ENCODE measurements at places on chromosomes 12 and 14.

DNA sequence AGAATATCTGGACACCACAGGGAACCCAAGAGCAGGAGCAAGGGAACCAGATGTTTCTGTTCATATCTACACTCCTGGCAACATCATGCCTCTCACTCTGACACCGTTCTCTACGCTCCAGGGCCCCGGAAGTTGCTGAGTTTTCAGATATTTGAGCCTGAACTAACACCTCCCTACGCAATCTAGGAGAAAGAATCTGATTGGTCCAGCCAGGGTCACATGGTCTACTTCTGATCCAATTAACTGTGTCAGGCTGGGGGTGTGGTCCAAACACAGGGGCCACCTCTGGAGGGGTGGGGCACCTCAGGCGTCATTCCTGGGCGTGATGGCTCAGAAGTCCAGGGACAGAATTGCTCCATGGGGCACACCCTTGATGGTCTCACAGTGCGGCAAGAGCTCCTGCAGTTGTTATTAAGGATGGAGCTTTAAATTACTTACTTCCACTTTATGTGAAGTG is 165.5 kb downstream of the PTPN11 start:
- no peak for DNase-seq

DNA sequence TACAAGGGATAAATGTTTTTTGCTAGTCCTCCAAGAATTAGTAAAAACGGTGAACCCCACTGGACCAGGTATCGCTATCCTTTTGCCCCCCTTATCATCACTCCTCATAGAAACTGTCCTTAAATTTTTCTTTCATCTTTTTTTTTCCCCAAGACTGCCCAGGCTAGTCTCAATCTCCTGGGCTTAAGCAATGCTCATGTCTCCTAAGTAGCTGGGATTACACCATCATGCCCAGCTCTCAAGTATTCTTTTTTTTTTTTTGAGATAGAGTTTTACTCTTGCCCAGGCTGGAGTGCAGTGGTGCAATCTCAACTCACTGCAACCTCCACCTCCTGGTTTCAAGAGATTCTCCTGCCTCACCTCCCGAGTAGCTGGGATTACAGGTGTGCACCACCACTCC is 9.7 kb downstream of the IRF2BPL start:
- no peak for DNase-seq

DNA sequence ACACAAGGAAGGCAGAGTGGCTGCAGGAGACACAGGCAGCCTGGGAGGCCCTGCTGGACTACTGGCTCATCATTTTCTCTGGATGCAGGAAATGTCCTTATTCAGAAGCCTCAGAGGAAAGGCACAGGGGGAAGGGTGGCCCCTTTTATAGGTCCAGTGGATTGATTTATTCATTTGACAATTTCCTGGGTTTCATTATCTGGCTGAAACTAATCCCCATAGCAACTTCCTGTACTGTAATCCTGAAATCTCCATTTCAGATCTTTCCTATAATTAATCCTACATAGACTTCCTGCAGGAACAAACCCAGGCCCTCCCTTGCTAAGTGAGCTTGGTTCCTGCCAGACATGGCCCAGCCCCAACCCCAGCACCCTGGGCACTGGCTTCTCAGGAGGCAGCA is 23.0 kb downstream of the KRT76 start:
- DNase-seq, result no peak

DNA sequence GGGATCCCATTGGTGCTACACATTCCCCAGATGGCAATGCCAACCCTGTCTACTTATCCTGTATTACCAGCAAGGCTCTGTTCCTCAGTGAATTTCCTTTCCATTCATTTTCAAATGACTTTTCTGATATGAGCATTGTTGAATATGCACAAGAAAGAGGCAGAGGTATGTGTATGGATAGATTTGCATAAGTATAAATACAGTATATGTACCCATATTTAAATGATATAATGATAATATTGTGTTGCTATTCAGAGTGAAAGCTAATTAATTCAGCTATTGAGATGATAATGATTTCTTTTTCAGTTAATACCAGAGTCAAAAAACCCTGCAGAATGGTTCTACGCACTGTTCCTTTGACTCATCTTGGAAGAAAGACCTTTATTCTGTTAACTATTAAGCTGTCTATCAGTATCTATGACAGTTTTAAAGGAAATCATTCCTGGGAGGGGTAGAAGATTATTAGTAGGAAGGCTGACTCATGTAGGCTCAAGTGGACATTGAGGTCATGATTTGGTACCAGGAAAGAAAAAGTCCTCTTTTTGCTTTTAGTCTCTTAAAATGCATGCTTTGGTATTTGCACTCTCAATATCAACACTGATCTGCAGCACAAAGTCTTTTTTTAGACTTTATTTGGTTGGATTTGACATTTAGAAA is 44.9 kb upstream of the GAS2L3 start:
- DNase-seq, result no peak

GRCh38 chr12:100789146-100789545 is 5.4 kb upstream of the ANO4 start:
- no peak for DNase-seq

DNA sequence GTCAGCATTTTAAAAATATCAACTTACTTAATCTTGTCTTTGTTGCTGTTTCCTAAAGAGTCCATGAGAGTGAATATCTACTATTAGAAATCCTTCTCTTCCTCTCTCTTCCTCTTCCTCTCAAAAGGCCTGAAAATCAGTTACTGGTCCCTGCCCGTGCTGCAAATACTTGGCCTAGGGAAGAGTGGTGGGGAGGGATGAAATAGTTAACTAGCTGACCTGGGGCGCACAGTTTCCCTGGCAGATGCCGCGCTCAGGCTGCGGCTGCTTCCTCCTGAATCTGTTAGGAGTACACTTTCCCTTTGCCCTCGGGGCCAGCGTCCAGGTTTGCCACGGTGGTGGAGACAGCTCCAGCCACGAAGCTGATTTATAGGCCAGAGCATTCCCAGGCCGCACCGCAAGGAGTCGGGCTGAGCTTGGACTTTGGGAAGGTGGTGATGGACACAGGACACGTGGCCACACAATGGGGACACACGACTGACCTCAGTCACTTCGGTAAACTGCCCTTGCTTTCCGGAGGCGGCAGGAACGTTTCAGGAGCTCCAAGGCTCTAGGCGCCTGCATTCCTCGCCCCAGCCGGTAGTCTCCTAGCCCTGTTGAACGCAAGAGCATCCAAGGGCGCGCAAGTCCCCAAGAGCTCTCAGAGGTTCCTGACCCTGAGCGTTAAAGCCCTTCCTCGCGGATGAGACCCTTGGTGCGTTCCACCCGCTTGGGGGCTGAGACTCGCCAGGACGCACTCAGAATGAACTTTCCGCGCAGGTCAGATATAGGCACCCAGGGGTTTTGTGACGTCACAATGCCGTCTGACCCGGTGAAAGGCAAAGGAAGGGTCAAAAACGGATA is 7.1 kb upstream of the ASCL1 start:
- DNase-seq, result no peak

- DNase-seq, result no peak
These were observed 12.7 kb downstream of the SAMD4A start for GRCh38 chr14:54579621-54580020.

DNA sequence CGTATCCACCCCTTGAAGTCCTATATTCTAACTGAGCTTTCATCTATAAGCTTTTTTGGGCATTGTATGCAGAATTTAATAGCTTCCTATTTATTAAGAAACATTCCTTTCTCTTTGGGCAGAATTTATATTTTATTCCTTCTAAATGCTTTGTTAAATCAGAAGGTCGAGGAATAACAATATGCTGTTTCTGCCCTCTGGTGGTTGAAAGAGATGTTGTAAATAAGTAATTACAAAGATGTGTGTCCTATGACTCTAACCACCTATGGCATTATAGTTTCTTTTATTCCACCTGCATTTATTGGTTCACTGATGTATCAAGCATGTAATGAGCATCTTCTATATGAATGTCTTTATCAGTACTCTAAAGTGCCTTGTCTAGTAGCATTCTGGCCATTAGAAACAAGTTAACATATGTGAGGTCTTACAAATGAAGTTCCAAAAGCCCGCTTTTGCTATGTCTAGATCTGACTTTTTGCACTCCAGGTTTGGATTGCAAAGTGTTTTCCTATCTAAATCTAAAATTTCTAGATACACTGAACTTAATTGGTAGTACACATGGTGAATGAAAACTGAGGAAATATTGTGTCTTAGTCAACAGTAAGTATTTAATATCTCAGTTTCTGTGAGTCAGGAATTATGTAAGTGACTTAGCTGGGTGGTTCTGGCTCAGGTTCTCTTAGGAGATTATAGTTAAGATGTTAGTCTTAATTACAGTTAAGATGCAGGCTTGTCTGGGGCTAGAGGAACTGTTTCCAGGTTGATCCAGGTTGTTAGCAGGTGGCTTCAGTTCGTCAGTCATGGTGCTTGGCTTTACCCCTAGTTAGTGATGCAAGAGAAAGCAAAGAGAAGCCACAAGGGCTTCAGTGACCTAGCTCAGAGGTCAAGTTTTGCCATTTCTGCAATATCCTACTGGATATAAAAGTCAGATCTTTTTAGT is 57.5 kb downstream of the PLEKHA5 start:
- DNase-seq, result no peak

Data from aorta (tissue), 5 donors.